ENCODE measurements at places on chromosomes 6 and 20.

DNA sequence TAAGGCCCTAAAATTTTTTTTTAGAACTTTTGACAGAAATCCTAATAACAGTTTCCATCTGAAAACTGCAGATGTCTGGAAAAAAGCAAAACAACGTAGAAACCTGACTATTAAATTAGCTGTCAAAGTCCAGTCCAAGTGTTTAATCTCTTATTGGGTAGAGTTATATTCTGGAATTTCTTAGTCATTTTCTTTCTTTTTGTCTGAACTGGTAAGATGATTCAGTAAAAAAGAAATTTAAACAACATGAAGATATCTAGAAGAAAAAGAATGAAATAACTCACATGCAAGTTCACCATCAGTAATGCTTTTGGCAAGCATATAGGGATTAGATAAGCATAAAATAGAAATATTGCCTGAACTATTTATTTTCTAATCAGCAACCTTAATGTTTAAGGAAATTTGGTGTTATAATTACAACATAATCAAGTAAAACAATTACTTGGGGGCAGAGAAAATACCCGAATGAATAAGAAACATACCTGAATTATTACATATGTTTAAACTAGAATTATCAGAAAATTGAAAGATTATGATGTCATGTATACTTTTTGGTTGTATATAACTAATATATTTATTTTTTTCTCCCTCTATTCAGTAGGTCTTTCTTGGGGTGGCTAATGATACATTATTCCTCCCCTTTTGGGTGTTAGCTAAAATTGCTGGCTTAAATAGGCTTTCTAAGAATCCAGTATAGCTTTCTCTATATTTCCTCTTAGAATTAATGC lies 51.1 kb downstream of the FAM83B start:
- no peak for DNase-seq

DNA sequence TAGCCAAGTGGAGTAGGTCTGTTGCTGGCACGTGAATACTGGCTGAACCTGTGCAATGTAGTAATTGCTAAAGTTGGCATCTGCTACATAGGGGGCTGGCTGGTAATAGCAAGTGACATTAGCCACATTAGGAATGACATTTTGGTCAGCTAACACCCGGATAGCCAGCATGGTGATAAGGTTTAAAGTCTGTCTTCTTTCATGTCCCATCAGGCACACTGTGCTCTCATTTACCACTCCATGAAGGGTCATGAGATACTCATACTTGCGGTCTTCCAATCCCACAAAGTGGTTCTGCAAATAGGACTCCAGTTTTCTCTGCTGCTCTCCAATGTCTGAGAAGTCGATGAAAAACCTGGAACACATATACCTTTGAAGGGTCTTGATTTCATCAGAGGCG lies 2.8 kb downstream of the TENT5A start:
- DNase-seq = no peak

DNA sequence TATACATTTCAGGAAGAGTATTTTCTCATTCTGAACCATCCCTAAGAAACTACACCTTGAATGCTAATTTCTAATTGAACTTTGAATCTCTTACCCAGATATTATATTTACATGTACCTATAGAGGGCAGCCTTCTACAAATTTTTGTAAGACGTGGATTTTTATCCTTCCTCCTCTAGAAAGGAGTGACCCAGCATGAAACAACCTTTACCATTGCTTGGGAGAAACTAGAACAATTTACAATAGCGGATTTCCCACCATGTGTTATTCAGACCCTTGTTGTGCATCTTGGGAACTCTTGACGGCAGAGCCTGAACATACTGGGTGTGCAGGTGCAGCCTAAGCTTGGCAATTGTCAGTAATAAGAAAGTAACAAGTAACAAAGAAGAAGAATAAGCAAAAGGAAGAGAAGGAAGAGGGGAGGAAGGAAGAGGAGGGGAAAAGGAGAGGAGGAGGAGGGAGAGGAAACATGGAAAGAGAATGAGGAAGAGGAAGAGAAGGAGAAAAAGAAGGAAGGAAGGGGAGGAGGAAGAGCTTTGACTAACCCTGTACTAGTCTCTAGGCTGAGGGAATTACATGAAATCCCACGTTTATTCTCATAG lies 10.8 kb upstream of the TAAR1 start:
- no peak for DNase-seq

GRCh38 chr6:119575721-119576120 lies 226.2 kb upstream of the MAN1A1 start:
- DNase-seq = no peak

Measured in iPS DF 6.9 (cell line).